ENCODE measurements at places on chromosomes 12 and 14. TPM values are rescaled to one million over a fixed set of nuclear protein-coding genes. Genes with fewer than 3 reads are reported as not detected.
A peak's percentile ranks its signal among the peaks of the same experiment; 100 is the strongest.

- DNase-seq = no peak
These were observed 200.7 kb upstream of the BCL2L14 start for GRCh38 chr12:11870041-11870451.

DNA sequence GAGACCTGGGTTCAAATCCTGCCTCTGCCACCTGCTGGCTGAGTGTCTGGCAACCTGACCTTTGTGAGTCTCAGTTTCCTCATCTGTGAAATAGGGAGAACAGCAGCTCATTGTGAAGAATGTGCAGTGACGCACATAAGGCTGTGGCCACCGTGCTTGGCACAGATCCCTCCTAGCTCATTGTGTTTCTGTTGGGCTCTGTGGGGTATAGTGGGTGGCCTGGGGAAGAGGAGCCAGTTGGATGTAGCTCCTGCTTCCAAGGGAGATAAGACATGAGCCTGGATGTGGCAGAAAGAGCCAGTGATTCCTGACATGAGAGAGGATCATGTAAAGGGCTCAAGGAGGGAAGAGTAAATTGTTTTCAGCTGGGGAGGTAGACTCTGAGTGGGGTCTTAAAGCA lies 120.0 kb downstream of the ESRRB start:
- DNase-seq = no peak

Gene PLEKHD1
- total RNA-seq = under 0.01 TPM

Gene GALNT6
- total RNA-seq = 19.9 TPM

DNA sequence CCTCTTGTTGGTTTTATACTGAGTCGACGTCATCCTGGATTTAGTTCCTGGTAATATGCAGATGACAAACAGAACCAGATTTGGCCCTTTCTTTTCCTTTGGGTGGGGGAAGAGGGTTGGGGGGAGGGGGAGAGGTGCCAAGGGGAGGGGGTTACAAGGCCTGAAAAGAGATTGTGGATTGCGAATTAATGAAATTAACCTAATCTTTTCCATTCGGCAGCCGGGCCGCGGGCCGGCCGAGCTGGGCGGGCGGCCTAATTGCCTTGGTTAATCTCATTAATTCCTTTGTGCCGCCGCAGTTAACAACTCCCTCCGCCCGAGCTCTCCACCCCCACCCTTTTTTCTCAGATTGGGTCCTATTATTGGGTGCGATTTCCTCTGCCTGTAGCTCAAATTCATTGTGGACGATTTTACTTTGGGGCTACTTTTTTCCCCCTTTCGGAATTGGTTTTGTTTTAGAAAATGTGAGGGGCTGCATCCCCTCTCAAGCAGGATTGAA lies 387 bp upstream of the GSC start:
- peak; percentile 40 for DNase-seq

Gene HCAR2
- total RNA-seq = not detected

Gene RNF212B
- not detected for total RNA-seq

DNA sequence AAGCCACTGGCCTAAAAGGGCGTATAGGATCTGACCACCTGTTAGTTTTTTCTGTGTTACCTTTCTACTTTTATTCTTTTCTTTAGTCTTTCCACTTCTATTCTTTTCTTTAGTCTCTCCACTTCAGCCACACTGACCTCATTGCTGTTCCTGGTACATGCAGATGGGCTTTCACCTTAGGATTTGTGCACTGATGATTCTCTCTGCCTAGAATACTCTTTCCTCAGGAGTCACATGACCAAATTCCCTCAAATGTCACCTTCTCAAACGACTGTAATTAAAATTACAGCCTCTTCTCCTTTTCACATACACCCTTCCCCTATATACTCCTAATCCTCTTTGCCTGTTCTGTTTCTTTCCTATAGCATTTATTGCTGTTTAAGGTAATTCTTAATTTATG lies 36.0 kb downstream of the GPHN start:
- DNase-seq = no peak

DNA sequence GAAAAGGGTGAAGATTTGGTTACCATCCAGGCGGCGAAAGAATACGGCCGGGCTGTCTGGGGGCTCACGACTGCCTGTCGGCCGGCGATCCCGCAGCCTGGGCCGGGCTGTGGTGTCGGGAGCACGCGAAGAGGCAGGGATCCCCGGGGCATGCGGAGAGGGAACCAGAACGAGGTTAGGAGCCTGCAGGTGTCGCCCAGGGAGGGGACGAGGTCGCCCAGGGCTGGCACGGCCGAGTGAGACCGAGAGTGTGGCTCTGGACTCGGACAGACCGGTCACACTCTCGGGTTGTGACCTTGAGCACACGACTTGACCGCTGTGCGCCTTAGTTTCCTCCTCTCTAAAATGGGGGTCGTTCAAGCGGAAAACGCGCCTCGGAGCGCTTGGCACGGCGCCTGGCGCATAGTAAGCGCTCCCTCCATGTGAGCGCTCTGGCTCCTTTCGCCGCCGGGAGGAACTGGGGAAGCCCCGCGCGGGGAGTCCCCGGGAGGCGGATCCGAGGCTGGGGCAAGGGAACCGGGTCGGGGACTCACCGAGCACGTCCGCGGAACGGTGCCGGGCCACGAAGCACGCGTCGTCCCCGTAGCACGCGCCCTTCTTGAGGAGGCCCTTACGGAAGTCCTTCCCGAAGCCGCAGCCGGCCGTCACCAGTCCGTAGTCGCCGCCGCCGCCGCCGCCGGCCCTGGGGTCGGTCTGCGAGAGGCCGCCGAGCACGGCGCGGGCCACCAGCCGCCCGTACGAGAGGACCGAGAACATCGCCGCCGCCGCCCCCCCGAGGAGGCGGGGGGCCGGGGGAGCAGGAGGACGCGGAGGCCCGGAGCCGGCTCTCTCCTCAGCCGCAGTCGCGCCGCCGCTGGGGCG lies 612 bp downstream of the PPTC7 start:
- peak; percentile 60 for DNase-seq

- DNase-seq = no peak
These were observed 109.3 kb downstream of the PDE3A start for GRCh38 chr12:20477672-20478071.

Gene C14orf119
- total RNA-seq = 52.2 TPM

DNA sequence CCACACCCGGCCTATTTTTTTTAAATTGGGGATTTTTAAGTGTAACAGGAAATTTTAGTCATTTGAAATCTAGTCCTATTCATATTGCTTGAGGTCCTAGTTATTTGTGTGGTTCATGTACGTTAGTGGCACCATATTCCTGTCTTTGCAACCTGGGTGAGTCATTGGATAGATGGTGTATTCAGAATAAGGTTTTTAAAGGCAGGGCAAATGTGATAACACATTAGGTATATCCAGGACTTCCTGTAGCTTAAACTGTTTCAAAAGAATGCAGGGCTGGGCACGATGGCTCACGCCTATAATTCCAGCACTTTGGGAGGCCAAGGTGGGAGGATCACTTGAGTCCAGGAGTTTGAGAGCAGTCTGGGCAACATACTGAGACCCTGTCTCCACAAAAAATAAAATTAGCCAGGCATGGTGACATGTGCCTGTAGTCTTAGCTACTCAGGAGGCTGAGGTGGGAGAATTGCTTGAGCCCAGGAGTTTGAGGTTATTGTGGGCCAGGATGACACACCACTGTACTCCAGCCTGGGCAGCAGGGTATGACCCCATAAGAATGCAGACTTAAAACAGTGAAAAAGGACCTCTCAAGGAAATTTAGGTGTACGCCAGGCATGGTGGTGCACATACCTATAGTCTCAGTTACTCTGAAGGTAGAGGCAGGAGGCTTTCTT lies 8.1 kb downstream of the ATP6V0A2 start:
- no peak for DNase-seq

Gene FERMT2
- total RNA-seq = 84.2 TPM

Gene MARS1
- 81.2 TPM for total RNA-seq

Measured in dermis blood vessel endothelial cell (primary cell).